Lower lobe of right lung (tissue), 2 donors: ENCODE measurements at places on chromosomes 3 and 15.

DNA sequence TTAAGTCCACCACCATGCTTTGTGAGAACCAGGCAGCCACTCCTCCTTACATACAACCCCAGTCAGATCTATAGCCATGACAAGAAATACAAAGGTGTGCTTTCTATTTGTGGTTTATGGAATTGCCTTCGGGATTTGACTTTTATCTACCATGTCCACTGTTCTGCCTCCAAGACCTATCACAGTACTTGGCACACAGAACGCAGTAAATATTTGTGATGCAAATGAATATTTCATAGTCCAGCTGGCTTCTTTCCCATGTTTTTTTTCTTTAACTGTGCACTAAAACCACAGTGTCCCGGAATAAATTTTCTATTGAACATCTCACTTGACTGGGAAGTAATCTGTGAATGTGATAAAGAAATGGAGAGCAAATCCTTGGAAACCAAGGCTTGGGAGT lies 314.7 kb downstream of the RORA start:
- DNase-seq = no peak

DNA sequence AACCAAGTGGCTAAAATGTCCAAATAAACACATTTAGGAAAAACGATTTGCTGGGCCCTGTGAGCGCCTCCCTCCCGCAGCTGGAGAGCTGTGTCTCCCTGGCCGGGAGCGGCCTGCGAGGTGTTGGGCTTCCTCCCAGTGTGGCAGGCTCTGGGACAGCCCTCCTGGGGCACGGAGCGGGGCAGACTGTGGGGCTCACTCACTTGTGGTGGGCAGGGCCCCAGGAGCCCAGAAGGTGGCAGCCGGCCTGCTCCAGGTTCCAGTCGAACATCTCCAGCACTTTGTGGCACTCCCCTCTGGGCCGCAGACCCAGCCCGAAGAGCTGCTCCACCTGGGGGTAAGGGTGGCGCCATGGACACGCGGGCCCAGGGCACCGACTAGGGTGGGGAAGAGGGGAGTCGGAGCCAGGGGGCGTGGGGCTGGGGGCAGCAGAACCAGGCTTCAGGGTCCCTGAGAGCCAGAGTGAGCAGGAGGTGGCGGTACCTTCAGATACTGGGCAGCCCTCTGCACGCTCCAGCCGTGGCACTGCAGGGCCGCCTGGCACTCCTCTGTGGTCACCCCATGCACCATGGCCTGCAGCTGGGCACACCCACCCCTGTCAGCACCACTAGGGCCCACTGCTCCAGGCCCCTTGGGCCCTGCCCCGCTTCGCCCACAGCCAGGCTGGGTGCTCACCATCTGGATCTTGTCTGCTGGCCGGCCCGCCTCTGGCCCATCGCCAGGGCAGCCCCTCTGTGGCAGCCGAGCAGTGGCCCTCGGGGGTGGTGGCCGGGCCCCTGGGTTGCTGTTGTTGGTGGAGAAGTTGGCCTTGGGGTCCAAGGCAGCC lies 41.5 kb downstream of the TNK2 start:
- DNase-seq = no peak

DNA sequence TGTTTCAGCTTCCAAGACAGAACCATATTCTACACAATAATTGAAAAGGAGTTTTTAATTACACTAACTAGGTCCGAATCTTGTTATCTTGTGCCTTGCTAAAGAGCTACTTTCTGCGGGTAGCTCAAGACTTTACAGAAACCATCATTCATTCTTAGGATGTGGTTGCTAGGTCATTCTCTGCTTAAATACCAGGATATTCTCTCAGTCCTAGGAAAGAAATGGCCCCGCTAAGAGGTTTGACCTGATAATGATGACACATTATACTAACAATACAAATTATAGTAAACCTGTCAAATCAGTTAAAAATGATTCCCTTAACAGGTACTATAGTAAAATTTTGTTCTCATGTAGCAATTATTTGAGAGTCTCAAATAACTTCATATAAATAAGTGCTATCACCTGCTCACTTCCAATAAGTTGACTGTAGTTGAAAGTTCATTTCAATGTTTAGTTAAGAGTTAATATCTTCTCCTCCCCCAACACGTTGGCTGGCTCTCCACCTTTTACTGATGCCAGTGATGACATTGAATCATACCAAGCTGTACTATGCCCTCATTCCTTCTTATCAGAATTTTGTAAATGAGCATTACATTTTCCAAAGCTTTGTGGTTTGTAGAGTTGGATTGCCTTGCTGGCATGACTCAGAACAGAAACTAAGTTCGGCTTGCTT lies 3.6 kb upstream of the C3orf85 start:
- no peak for DNase-seq

- no peak for DNase-seq
Observed at GRCh38 chr3:172575375-172575774, 52.1 kb upstream of the TNFSF10 start.

DNA sequence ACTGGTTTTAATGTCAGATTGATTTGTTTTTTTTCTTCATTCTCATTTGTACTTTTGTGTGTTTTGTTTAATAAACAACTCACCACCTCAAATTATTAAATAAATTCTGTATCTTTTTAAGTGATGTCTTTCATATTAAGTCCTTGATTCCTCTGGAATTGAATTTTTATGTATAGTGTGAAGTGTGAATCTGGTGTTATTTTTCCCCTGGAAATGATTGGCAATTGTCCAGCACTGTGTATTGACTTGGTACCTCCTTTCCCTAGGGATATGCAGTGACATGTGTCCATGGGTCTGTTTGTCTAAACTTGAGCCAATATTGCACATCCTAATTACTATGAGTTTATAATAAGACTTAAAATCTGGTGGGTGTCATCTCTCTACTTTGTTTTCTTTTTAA lies 2.1 kb downstream of the RNU5B-1 start:
- no peak for DNase-seq

DNA sequence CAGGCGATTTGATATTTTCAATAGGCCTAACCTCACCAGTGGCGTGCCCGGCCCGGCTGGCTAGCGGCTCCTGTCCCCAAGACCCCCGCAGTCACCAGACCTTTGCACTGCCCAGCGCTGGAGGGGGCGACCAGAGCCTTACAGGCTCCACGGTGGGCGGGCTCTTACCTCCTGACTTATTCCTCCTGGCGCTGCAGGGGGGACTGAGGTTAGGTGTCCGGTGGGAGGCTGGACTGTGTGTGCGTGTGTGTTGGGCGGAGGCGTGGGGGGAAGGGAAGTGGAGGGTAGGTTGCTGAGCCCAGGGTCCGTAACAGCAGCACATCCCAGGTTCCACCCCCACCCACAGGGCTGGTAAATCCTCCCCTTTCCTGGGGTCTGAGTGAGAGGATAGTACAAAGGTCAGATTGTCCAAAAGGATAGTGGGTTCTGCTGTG lies 27.5 kb upstream of the THRB start:
- DNase-seq = no peak

GRCh38 chr15:84795186-84795585 lies 22.0 kb upstream of the ALPK3 start:
- DNase-seq = no peak

DNA sequence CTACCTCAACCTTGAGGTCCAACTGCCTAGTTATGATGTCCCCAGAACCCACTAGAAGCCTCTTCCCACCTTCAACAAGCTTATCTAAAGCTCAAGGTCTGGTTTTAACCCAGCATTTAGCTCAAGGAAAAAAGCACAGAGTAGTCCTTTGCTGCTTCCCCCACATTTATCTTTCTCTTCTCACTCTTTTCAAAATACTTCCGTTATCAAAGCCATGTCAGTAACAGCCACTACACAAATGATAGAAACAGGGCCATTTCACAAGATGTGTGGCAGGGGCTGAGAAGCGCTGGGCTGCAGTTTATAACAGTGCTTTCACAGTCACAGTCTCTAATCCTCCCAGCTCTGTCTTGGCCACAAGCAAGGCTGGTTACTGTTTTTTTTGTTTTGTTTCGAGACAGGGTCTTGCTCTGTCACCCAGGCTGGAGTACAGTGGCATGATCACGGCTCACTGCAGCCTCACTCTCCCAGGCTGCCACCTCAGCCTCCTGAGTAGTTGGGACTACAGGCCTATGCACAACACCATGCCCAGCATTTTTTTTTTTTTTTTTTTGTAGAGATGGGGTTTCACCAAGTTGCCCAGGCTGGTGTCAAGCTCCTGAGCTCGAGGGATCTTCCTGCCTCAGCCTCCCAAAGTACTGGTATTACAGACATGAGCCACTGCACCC lies 218.8 kb downstream of the OSBPL10 start:
- DNase-seq = no peak
